ENCODE measurements at places on chromosomes 7 and 10. TPM values are rescaled to one million over a fixed set of nuclear protein-coding genes. Genes with fewer than 3 reads are reported as not detected.

Gene LRRC18
- total RNA-seq = under 0.01 TPM

Gene KIN
- 6.7 TPM for total RNA-seq

Gene IL2RA
- not detected for total RNA-seq

Gene FBXL13
- total RNA-seq = 0.99 TPM

Gene SYNPO2L
- total RNA-seq = not detected

Gene OGDHL
- total RNA-seq = 0.29 TPM

Gene PRRT4
- total RNA-seq = not detected

Gene PSD
- 20.2 TPM for total RNA-seq

Gene GDF2
- not detected for total RNA-seq

Gene ST8SIA6
- total RNA-seq = not detected

Gene ACTL6B
- not detected for total RNA-seq

Gene ADAM8
- total RNA-seq = 1.2 TPM

Gene SHLD2
- total RNA-seq = 33.5 TPM

Gene FAM25A
- total RNA-seq = not detected

Gene MYO1G
- total RNA-seq = under 0.01 TPM

Gene SH2D4B
- total RNA-seq = not detected

Gene CYP3A5
- 0.44 TPM for total RNA-seq

Gene POP7
- total RNA-seq = 31.4 TPM

Gene CCDC3
- not detected for total RNA-seq

Gene HOXA3
- 3.0 TPM for total RNA-seq

All from smooth muscle cell of trachea (primary cell).